ENCODE measurements at places on chromosomes 4 and X.

- H3K4me1 ChIP-seq = peaks cover 17% of the 10 kb centered on the region
- DNase-seq = no peak
- H3K27me3 ChIP-seq = no peaks in the 10 kb centered on the region
- no peak overlapping the region for H3K27ac ChIP-seq
- no peak overlapping the region for H3K4me3 ChIP-seq
- H3K36me3 ChIP-seq = no peaks in the 10 kb centered on the region
Measured at GRCh38 chr4:80434238-80434637, 98.7 kb downstream of the CFAP299 start.

DNA sequence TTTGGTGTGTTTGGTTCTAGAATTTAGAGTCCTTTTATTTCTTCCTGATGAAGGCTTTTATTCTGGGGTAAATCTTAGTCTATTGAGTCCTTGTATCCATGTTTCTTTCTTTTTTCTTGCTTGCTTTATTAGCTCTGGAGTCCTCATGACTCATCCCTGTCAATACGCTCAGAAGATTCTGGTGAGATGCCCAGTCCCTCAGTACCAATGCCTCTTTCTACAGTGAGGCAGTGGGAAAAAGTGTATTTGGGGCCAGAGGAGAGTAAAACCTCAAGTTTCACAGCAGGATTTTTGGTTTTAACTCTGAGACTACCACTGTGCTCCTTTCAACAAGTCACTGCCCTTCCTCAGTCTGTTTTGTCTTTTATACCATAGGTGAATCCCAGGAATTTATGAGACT is 368.0 kb downstream of the GBA3 start:
- H3K27ac ChIP-seq = no peak overlapping the region
- no peaks in the 10 kb centered on the region for H3K4me1 ChIP-seq
- no peaks in the 10 kb centered on the region for H3K27me3 ChIP-seq
- DNase-seq = no peak

GRCh38 chr4:21046141-21046540 is 345.9 kb downstream of the PACRGL start:
- H3K27ac ChIP-seq = no peak overlapping the region
- no peaks in the 10 kb centered on the region for H3K4me1 ChIP-seq
- H3K4me3 ChIP-seq = no peak overlapping the region
- H3K36me3 ChIP-seq = no peaks in the 10 kb centered on the region
- DNase-seq = no peak

DNA sequence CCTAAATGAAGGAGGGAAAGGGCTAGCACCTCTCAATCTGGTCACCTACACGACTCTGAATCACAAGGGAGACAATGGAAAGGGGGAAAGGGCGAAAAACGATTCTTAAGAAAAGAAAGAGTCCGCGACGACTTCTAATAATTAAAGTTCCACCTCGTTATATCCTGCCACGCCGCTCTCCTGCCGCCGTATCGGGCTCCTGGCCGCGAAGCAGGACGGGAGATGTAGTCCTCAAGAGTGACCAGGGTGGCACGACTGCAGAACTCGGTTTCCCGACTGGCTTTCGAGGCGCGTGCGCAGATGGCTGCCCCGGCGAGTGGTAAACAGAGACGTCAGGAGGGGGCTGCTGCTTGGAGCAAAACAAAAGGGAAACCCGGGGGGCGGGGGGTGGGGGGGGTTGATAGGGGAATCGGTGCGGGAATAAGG is at the start of gene FOXO4:
TSS of gene FOXO4 (plus strand) at position 297 of the 426 bp plus-strand sequence. CDS start 678 bp downstream, outside the sequence.
- H3K4me3 ChIP-seq = peak within 1 kb of the TSS; percentile 89
- peak; percentile 92 for DNase-seq
- H3K4me1 ChIP-seq = peaks cover 27% of the 10 kb centered on the region
- no peaks in the 10 kb centered on the region for H3K36me3 ChIP-seq

- H3K27ac ChIP-seq = no peak overlapping the region
- H3K4me3 ChIP-seq = no peak overlapping the region
- H3K4me1 ChIP-seq = no peaks in the 10 kb centered on the region
- H3K36me3 ChIP-seq = peaks cover 3% of the 10 kb centered on the region
Measured at GRCh38 chr4:7571701-7572100, 137.0 kb upstream of the PSAPL1 start.

- no peak overlapping the region for H3K27ac ChIP-seq
- H3K4me3 ChIP-seq = no peak overlapping the region
- no peaks in the 10 kb centered on the region for H3K36me3 ChIP-seq
- H3K27me3 ChIP-seq = no peaks in the 10 kb centered on the region
- DNase-seq = no peak
Measured at GRCh38 chrX:127459790-127460189, 592.4 kb downstream of the ACTRT1 start.

DNA sequence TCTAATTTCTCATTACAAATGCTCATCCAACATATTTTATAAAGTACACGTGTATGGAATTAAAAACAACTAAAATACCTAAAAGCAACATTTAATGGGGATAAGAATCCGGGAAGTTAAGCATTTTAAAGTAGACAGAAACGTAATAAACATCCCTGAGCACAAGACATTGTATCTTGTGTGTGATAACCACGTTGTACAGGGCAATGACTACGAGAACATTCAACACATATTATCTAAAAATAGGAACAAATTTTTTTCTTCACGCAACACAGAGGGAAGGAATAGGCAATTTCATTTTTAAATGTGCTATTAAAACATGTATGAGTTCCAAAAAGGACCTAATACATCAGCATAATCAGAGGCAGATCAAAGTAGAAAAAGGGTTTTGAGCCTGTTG is 49.5 kb downstream of the AMMECR1 start:
- peak overlapping the region; percentile 74 for H3K27ac ChIP-seq
- H3K27me3 ChIP-seq = no peaks in the 10 kb centered on the region
- H3K4me3 ChIP-seq = no peak overlapping the region
- peaks cover 41% of the 10 kb centered on the region for H3K4me1 ChIP-seq
- DNase-seq = no peak
- H3K36me3 ChIP-seq = peaks cover 2% of the 10 kb centered on the region

DNA sequence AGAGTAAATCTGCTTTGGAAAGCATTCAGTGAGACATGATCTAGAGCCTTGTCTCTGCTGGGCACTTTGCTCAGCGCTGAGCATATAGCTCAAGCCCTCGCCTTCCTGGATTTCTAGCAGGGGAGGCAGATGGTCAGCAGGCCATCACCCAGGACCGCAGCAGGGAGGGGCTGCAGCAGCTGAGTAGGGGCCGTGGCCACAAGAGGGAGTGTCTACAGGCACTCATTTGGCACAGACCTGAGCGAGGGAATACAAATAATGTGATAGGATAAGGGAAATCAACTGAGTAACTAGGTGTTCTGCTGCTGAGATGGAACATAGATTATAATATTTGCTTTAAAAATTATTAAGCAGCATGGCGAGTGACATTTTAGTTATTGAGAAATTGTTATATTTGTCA is 30.2 kb downstream of the OFD1 start:
- no peaks in the 10 kb centered on the region for H3K27me3 ChIP-seq
- peaks cover 33% of the 10 kb centered on the region for H3K36me3 ChIP-seq
- H3K4me3 ChIP-seq = no peak overlapping the region

DNA sequence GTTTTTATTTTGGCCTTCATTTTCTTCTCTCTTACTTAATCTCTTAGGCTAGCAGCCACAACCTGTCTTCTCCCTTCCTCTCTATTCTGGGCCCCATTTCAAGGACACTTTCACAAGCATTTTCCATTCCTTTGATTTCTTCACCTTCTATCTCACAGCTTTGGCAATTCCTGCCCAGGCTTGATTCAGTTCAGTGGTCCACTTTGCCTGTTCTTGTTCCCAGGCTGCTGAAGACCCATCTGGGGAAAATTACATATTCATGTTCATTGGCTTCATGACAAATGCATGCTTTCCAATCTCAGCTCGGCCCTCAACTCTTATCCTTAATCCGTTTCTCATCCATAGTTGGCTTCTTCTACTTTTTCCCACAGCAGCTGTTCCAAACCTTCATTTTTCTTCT is 38.7 kb upstream of the LPAR4 start:
- no peak overlapping the region for H3K4me3 ChIP-seq
- H3K36me3 ChIP-seq = no peaks in the 10 kb centered on the region
- H3K27ac ChIP-seq = no peak overlapping the region
- H3K4me1 ChIP-seq = no peaks in the 10 kb centered on the region
- no peaks in the 10 kb centered on the region for H3K27me3 ChIP-seq

DNA sequence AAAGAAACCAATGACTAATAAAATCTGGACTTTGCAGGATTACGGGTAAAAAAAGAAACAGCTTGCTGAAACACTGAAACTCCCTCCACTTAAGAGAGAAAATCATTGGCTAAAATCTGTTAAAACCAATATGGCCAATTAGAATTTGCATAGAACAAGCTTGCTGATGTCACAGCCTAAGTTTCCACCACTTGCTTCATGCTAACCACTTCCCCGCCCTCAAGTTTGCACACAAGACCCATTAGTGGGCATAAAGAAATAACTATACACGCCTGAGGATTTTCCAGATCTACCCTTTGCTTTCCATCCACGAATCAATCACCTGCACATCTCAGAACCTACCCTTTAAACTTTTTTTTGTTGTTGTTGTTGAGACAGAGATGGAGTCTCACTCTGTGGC is 42.7 kb upstream of the PHEX start:
- H3K36me3 ChIP-seq = peaks cover 50% of the 10 kb centered on the region
- DNase-seq = peak; percentile 51
- H3K4me1 ChIP-seq = peaks cover 37% of the 10 kb centered on the region
- peak overlapping the region; percentile 79 for H3K27ac ChIP-seq

DNA sequence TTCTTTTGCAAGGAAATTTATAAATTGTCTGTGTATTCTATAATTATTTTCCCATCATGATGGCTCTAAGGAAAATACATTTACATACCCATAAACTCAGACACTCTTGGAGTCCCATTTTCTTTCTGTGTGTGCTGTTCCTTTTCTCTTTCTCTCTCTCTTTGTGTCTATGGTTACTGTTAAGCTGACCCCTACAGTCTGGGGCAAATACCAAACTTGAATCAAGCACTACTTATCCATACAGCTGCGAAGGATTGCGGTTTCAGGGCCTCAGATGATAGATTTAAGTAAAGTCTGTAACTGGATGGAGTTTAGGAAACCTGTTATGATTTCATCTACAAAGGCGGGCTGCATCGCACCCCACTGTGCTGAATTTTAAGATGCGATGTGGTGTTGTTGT is 150.2 kb downstream of the SHROOM3 start:
- DNase-seq = no peak
- H3K27me3 ChIP-seq = peaks cover 36% of the 10 kb centered on the region
- no peak overlapping the region for H3K27ac ChIP-seq
- peaks cover 7% of the 10 kb centered on the region for H3K4me1 ChIP-seq
- no peaks in the 10 kb centered on the region for H3K36me3 ChIP-seq

DNA sequence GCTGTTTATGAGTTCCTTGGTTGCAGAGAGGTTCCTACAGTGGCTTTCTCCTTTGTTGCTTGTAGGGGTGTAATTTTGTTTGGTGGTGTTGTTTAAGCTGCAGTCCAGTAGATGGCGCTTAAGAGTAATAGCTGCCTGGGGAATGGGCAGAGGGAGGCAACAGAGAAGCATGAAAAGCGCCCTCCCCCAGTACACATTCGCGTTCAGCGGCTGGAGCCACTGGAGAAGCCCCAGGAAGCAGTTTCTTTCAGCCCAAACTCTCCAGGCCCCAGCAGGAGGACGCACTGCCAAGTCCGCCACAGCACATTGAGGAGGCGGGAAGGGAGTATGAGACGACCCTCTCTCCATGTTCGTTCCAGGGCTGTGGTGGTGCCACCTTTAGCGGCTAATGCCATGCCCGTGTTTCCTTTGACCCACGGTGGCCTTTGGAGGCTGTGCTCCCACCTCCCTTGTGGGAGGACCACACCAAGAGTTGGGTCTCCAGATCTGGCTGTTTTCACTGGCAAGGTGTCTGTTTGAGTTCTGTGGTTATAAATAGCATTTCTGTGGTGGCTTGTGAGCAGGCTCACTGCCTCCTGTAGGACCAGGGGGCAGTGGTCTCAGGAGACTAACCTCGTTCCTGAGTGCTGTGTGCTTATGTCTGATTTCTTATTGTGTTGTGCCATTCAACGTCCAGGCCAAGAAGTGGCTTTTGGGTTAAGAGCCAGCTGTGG is 252.3 kb downstream of the ARHGAP10 start:
- no peak overlapping the region for H3K4me3 ChIP-seq
- peak; percentile 29 for DNase-seq
- no peaks in the 10 kb centered on the region for H3K27me3 ChIP-seq
- no peaks in the 10 kb centered on the region for H3K36me3 ChIP-seq
- H3K4me1 ChIP-seq = peaks cover 10% of the 10 kb centered on the region

DNA sequence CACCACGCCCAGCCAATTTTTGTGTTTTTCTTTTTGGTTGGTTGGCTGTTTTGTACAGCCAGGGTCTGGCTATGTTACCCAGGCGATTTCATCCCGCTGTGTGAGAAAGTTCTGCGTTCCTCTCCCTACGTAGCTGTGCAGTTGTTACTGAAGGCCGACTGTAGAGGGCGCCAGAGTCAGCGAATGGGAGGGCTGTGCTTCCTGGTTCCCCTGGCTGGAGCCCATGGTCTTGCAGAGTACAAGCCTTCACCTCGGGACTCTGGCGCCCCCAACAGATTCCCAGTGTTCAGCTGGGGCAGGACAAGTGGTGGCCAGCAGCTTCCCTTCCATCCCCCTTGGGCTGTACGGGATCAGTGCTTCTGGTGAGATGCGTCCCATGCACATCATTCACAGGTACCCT is 5.6 kb upstream of the CT45A1 start:
- no peaks in the 10 kb centered on the region for H3K27me3 ChIP-seq
- no peaks in the 10 kb centered on the region for H3K4me1 ChIP-seq
- no peak overlapping the region for H3K27ac ChIP-seq

DNA sequence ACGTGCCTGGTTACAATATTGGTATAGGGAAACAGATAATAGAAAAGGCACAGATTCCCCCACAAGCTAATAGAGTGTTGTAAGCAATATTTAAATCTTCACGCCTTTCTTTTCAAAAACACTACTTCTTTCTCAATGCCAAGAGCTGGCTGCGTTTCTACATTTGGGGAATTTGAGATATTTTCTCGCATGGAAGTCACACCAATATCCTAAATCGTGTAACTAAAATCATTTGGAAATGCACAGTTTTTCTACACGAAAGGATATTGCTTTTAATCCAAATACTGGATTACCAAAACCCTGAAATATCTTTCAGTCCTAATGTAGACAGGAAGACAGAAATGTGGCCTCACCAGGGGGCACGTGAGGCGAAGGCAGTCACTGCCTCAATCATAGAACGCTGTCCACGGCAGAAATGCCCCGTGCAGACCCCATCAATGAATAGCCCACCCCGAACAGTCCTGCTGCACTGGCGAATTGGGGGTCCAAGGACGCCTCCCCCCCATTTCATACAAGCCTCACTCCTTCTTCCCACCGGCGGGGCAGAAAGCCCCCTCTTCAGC is 106.6 kb downstream of the NSUN7 start:
- H3K4me3 ChIP-seq = peak overlapping the region; percentile 61
- H3K36me3 ChIP-seq = no peaks in the 10 kb centered on the region
- peaks cover 8% of the 10 kb centered on the region for H3K4me1 ChIP-seq

- no peaks in the 10 kb centered on the region for H3K27me3 ChIP-seq
- no peaks in the 10 kb centered on the region for H3K4me1 ChIP-seq
- no peak overlapping the region for H3K4me3 ChIP-seq
- no peaks in the 10 kb centered on the region for H3K36me3 ChIP-seq
Measured at GRCh38 chrX:153526042-153526441, 8.6 kb downstream of the ATP2B3 start.

DNA sequence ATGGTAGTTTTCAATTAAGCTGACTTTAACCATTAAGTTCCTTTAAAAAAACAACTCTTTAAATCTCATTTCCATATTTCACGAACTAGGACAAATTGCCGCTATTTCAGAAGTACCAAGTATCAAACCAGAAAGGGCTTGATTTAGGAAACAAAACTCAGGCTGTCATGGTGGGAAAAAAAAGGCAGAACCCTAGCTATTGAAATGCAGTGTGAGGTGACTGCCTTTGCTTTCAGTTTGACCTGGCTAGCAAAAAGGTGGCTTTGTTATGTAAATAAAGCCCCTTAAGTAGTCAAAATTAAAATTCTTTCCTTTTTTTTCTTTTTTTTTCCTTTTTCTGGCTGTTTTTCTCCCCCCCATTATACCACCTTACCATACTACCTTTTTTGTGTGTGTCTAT is 40.6 kb upstream of the CYP2U1 start:
- no peak overlapping the region for H3K4me3 ChIP-seq
- peaks cover 4% of the 10 kb centered on the region for H3K36me3 ChIP-seq
- peaks cover under 1% of the 10 kb centered on the region for H3K4me1 ChIP-seq
- no peak for DNase-seq
- H3K27me3 ChIP-seq = peaks cover 6% of the 10 kb centered on the region
- H3K27ac ChIP-seq = no peak overlapping the region
